ENCODE measurements at places on chromosomes 1 and 21.

GRCh38 chr1:222399197-222399596, 148.7 kb downstream of the HHIPL2 start:
- DNase-seq = no peak

DNA sequence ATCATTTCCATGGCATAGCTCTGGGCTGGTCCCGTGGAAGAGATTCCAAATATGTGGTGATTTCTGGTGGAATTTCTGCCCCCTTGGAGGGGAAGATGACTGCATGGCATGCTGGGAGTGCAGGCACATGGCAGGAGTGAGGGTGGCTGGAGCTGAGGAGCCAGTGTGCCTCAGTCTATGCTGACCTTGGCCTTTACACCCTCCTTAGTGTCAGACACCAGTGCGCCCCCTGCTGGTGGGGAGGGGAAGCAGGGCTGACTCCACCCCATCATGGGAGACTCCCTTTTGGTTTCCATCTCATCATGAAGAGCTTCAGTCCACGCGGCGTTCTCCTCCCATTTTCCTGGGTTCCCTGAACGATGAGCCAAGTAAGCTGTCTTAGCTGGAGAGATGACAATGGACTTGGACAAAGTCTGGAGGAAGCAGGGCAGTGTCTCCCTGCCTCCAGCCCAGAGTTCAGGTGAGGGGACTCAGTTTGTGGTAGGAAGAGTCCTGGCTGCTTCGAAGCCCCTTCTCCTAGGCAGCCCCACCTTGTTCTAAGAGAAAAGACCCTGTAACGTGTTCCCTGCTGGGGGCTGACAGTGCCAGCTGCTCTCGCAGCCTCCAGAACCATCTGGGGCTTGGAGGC, 10.3 kb downstream of the ALX3 start:
- no peak for DNase-seq

DNA sequence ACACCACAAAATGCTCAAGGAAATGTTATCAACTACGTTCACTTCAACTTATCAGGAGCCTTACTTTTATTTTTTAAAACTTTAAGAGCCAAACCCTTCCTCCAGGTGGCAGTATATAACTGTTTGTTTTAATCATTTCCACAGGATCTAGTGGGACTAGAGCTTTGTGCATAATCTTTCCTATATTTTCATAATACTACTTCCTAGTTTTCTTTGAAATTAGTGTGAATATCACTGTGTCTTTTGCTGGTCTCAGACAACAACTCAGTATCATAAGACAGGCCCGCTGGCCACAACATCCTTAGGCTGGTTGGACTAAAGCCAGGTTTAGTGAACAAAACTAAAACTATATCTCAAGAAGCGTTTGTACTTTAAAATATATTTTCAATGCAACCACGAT, 145.5 kb downstream of the TIAM1 start:
- DNase-seq = no peak

- DNase-seq = no peak
Measured at GRCh38 chr21:18252680-18253079, 8.0 kb downstream of the CHODL start.

DNA sequence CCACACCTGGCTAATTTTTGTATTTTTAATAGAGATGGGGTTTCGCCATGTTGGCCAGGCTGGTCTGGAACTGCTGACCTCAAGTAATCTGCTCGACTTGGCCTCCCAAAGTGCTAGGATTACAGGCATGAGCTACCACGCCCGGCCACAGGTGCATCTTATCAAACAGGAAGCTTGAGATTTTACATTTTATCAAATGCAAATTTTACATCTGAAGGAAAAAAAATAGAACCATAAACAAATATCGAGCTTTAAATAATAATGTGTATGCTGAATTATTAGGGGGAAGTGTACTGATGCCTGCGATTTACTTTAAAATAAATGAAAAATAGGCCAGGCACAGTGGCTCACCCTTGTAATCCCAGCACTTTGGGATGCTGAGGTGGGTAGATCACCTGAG, 16.6 kb upstream of the BRWD1 start:
- no peak for DNase-seq

All from cortex of kidney (tissue), 1 donor.